ENCODE measurements at places on chromosomes 5 and 9.

GRCh38 chr5:168302785-168303184, 11.3 kb downstream of the WWC1 start:
- no peak for DNase-seq

DNA sequence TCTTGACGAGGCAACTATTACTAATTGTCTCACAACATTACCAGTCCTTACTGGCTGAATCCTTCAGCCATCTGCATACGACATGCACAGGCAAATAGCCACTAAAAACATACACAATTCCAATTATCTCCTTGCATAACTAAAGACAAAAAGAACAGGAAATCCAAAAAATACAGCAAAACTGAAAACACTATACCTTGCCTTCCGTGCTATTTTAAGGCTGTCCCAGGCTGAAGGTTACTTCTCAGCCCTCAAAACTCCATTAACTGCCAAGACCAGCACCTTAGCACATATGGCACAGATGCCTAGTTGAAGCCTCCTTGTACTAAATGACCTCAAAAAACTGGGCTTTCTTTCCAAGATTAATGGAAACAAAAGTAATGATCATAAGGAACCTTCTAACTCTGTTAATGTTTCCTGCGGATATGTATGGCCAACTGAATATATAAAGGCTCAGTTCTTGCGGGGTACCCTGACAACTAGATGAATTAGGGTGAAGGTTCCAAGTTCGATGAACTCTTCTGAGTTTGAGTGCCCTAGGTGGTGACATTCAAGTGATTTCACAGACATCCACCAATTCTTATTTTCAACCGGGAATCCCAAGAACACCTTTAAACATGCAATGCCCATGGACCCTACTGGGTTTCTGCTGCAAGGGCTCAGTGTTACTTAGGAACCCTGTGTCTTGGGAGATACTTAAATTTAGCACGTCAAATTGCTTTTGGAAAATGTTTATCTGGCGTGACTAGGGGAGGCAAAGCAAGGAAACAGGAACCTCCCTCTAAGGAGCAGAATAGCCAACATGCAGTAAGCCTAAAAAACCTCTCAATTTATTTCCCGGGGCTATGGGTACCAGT, 455.3 kb downstream of the RAB3C start:
- DNase-seq, result no peak

- DNase-seq, result no peak
Observed at GRCh38 chr5:6692906-6693305, 20.3 kb upstream of the TENT4A start.

GRCh38 chr9:2029666-2030170, 14.6 kb downstream of the SMARCA2 start:
- no peak for DNase-seq

DNA sequence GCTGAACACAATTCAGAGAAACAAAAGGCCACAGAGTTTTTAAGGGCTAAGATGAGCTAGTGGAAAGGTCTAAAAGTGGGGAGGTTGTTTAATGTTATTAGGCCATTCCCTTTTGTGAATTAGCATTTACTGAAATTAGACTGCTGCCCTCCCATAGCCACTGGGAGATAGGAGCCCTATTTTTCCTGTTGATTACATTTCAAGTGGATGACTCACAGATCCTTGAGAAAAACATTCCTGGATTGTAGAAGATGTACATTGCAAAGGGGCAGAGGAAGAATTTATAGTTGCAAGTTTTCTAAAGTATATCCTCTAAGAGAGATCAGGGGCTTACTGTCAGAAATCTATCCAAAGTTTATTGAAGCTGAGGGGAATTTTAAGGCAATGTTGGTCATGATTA, 367.1 kb upstream of the IZUMO3 start:
- no peak for DNase-seq

- DNase-seq, result no peak
Observed at GRCh38 chr5:125484272-125484741, 737.9 kb upstream of the ZNF608 start.

- DNase-seq, result no peak
Observed at GRCh38 chr9:134320868-134321471, 5.3 kb upstream of the RXRA start.

GRCh38 chr5:175681968-175682340, 24.1 kb downstream of the HRH2 start:
- DNase-seq, result no peak

- no peak for DNase-seq
Observed at GRCh38 chr9:78238046-78239038, 2.5 kb downstream of the CEP78 start.

- no peak for DNase-seq
Observed at GRCh38 chr5:38551030-38552017, 5.1 kb downstream of the LIFR start.

All from activated CD4-positive, alpha-beta T cell treated with anti-CD3 and anti-CD28 coated beads for 1 hour (primary cell).